ENCODE measurements at places on chromosomes 3 and 15.
A peak's percentile ranks its signal among the peaks of the same experiment; 100 is the strongest.

- DNase-seq: no peak
These were observed 22.9 kb downstream of the MITF start for GRCh38 chr3:69761896-69762767.

DNA sequence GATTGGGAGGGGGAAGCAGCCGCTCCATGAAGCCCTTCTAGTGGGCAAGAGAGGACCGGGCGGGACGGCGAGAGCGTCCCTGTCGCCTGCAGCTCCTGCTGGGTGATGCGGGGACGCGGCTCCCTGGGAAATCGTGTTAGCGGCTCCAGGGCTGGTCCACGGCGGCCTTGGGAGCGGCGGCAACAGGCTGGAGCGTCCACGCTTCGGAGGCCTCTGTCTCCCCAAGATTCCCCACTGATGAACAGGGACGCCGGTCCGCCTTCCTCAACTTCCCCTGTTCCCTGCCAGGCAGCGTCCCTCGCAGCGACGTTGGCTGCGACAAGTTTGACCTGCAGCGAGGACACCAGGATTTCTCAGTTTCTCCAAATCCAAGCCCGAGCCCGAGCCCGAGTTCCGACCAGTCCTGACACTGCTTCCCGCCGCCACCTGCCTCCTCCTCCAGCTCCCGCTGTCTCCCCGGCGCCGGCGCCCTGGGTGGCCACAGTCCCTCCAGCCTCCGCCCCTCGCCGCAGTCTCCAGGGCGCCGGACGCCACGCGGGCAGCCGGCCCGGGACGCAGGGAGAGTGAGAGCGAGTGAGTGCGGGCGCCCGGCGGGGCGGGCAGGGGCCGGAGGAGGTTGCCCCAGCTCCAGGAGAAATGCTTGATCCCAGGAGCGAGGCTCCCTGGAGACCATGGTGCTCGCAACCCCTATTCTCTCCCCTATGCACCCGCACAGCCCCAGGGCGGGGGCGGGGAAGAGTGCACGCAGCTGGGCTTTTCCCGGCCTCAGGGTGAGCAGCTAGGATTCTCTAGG lies 78.1 kb upstream of the RNF7 start:
- peak; percentile 26 for DNase-seq

DNA sequence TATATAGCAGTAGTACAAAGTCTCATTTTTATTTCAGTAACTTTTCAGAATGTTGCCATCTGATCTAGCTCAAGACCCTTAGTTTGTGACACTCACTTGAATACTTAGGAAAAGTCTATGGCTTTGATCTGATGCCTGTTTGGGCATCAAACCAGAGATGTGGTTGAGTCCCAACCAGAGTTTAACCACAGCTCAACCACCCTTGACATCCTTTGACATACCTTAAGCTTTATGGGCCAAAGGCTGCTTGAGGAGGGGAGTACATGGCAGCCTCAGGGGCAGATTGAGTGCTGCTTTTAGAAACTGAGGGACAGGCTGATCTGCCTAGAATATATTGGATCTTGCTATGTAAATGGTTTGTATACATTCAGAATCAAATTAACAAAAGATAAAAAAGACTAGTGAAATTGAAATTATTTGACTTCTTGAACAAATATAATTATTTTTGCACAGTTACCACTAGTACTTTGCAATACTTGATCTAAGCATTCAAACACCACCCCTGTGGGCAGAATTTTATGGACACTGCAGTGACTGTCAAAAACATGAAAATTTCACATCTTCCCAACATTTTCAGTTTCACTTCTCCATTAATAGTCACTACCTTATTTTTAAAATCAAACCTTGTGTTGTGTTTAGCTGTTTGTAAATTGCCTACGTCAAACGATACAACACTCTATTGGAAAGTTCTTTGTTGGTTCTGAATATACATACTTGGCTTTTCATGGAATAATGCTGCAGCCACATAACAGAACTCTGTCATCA lies 199.8 kb downstream of the UBE2E2 start:
- no peak for DNase-seq

- DNase-seq: no peak
These were observed 326.4 kb upstream of the NAALADL2 start for GRCh38 chr3:174532776-174533175.

- no peak for DNase-seq
These were observed 1202.7 kb downstream of the OTOL1 start for GRCh38 chr3:162699291-162699690.

DNA sequence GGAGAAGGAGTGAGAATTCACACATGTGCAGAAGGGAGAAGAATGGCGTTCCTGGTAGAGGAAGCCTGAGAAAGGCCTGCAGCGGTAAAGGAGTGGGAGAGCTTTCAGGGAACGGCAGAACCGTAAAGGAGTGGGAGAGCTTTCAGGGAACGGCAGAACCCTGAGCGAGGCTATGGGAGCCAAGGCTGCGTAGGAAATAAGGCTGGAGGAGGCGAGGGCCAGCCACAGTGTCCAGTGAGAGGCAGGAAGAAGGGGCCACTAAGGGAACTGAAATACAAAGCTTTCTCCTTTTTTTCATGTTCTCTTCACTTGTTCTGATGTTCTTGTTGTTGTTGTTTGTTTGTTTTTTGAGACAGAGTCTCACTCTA lies 41.6 kb downstream of the GOLGA6L10 start:
- no peak for DNase-seq
